GM12891 (cell line): ENCODE measurements at places on chromosomes 7 and 10.

DNA sequence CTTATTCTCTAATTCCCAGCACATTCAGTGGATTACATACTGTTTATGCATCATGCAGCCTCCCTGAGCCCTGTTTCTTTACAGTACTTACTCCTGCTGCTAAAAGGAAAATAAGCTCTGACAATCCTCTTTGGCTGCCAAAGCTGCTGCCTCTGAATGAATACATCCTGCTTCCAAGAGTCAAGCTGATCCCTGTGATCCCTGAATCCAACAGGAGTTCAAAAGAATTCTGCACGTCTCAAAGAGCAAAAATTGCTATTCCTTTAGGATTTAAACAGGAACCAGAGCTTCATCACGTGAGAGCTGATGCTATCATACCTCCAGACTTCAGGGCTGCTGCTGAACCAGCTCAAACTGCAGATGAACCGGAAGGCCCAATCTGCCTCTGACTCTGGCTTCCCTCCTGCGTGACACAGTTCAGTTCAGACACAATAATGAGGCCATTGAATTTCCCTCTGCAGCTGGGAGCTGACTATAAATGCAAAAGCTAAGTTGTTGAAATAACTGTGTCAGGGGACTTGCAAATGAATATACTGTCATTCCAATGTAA, 851.0 kb upstream of the PHF14 start:
- no peak for DNase-seq

DNA sequence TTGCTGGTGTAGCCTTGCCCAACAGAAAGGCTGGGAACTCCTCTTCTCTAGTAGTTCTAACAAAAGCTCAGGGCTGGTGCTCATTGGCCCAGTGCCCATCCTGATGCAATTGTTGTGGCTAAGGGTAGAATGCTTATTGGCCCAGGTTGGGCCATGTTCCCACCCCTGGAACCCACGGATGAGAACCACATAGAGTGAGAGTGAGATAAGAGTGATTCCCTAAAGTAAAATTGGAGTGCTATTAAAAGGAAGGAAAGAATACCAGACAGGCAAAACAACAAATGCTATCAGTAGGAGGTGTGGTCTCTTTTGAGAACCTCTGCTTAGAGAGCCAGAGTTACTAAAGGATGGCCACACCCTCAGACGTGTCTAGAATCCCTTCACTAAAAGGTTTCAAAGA, 49.2 kb downstream of the LGI1 start:
- DNase-seq: no peak

DNA sequence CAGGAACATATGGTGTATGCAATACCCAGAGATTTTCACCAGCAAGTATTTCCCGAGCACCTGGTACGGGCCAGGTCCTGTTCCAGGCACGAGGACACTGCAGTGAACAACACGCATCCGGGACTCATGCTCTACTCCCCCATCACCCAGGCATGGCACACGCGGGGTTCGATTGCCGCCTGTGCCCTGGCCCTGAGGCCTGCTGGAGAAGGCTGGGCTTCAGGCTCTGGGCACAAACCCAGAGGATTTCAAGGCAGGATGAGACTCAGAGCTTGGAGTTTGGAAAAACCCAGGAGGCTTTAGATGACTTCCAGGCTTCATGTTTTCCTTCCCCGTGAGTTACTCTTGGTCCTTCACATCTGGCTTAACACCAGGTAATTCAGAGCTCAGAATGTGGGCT, 143.5 kb downstream of the NEURL1 start:
- no peak for DNase-seq

GRCh38 chr10:127044186-127044585, 139.0 kb downstream of the DOCK1 start:
- DNase-seq: no peak

DNA sequence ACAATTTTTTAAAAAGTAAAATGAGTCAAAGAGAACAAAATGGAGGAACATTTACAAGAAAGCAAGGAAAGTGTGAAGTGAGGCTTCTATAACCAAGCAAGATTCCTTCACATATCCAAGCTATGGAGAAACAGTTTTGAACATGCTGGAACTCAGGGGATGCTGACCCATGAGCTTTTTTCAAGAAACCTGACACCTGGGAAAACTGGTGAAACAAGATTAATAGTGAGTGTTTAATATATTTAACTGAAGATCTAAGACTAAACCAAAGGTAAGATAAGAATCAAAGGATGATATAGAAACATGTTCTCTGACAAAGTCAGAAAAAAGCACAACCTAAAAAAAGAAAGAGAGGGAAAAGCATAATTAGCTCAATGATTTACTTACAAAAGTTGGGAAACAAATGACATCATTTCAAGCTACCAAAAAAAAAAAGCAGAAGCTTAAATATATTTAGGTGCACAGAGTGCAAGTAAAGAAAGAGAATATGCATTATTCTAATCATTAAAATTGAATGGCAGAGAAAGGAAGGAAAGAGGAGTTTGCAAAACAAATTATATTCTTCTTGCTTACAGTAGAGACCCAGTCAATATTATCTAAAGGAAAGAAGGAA, 24.9 kb downstream of the C7orf25 start:
- no peak for DNase-seq

DNA sequence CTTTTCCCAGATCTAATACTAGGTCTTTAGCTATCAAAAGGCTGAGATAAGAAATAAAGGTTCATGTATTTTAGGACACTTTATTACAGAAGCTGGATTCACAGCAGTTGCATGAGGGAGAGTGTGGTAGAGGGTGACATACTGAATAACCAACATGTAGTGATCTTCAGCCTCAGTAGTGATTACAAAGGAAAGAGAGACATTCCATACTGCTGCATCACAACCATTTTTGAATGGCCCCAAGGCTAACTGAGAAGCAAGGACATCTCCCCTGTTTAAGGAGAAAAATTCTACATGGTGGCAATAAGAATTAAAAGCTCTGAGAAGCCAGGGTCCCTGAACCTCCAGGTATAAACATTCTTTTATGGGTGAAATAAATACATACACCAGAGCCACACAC, 35.3 kb downstream of the COG5 start:
- DNase-seq: no peak

DNA sequence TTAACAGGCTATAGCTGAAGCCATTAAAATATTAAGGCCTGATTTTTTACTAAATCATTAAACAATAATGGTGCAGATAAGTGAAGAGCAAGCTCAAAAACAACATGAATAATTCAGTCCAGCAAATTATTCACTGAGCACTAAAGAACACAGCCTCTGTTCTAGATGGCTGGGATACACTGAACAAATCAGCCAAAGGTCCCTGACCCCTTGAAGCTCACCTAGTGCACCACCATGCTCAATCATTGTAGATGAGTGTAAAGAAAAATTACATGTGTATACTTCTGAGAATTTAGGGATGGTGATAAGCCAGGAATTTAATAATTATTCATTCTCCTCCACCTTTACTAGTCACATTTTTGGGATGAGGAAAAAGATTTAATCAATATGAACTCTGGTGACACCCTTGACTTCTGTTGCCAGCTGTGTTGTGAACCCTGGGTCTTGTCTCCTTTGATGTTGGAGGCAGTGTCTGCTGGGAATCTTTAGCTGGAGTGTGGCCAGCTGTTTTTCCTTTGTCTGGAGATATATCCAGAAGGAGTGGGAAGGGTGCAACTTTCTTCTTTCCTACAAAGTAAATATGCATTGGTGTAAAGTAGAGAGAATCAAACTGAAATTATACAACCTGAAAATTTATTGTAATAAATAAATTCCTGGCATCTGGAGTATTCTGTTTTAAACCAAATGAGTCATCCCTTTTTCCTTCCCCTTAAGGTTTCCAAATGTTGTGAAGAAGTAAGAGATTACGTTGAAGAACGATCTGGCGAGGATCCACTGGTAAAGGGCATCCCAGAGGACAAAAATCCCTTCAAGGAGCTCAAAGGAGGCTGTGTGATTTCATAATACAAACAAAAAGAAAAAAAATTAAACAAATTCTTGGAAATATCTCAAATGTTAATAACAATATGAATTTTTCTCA, 4.0 kb downstream of the GNGT1 start:
- no peak for DNase-seq

- DNase-seq: no peak
Observed at GRCh38 chr10:61341008-61341407, 112.2 kb downstream of the TMEM26 start.

GRCh38 chr10:110522365-110522988, 24.8 kb downstream of the DUSP5 start:
- DNase-seq: no peak

DNA sequence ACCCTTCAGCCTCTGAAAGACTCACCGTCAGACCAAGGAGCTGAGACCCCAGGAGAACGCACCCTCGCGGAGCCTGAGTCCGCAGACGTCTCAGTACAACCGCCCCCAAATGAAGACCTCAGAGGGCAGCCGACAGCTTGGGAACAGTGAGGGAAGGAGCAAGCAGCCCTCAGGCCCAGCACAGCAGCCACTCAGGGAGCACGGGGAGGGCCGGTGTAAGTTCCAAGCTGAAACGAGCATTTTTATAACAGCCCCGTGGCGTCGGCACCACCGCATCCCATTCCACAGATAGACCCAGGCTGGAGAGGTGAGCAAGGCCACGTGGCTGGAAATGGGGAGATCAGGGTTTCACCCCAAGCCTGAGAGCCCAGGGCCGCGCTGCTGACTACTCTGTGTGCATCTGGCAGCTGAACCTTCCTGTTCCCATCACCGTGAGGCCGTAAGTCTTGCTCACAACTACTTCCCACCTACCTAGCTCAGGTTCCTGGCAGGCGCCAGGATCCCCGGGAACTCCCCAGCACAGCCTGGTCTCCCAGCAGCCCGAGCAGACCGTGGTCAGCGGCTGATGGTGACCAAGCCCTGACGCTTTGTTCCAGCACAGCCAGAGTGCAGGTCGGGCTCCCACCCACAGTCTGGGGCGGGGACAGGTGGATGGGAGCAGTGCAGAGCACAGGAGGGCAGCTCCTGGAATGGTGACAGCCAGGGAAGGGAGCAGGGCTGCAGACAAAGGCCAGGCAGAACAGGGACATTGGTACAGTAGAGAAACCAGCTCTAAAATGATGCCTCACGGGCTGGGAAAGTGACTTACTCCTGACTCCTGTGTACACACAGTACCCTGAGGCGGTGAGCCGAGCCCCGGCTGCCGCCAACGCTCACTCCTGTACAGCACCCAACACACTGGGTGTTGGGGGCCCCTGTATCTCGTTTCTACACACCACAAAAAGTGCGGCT, 6.1 kb upstream of the NOM1 start:
- no peak for DNase-seq

GRCh38 chr10:85673270-85673669, 693.3 kb downstream of the GRID1 start:
- DNase-seq: no peak

GRCh38 chr10:28938745-28939144, 261.4 kb downstream of the BAMBI start:
- no peak for DNase-seq

GRCh38 chr7:3393862-3394261, 92.8 kb downstream of the SDK1 start:
- DNase-seq: no peak

GRCh38 chr7:158030566-158030965, 557.1 kb downstream of the PTPRN2 start:
- DNase-seq: no peak

DNA sequence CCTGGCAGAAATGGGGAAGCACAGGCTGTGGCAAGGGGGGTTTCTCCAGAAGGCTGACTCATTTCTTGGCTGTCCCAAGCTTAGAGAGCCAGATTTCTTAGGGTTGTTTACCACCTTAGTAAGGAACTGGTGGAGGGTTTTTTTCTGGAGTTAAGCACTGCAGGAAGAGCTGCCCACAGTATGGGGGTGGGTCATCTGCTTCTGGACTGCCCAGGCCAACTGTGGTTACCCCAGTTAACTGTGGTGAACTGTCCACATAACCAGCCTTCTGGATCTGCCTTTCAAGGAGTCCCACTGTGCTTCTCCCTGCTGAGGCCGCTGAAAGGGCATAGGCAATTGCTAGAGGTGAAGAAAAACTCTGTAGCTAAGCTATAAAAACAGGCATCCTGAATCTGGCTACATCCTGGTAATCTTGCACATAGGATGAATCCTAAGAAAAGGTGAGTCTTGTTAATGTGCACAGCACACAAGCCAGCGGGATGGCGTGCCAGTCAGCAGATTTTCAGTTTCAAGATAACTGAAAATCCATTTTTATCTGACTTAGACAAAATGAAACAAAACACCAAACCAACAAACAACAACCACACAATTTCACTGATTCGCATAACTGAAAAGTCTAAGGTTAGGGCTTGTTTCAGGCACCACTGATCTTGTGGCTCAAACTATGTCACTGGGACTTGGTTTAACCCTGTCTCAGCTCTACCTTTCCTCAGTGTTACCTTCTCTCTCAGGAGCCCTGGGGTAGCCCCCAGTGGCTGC, 21.6 kb upstream of the TSPAN33 start:
- peak; percentile 50 for DNase-seq

- DNase-seq: no peak
Observed at GRCh38 chr10:101011517-101012423, 12.2 kb downstream of the LZTS2 start.

- DNase-seq: no peak
Observed at GRCh38 chr7:114784746-114785145, 137.1 kb upstream of the MDFIC start.

DNA sequence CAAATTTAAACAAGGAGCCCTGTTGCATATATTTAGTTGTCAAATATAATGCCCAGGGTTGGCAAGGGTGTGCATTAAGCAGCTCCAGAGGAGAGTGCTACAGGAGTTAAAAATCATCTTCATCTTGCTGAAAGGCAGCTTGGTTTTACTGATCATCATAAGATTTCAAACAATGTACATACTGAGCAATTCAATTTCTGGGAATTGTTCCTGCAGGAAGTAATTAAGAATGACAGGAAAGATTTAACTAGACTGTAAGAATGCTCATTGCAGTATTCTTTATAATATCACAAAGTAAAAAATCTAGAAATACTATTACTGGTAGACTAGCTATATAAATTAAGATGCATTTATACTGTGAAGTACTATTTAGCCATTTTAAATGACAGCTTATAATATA, 153.6 kb downstream of the DYNC1I1 start:
- no peak for DNase-seq

- DNase-seq: no peak
Observed at GRCh38 chr7:2403718-2404648, 572 bp downstream of the CHST12 start.

DNA sequence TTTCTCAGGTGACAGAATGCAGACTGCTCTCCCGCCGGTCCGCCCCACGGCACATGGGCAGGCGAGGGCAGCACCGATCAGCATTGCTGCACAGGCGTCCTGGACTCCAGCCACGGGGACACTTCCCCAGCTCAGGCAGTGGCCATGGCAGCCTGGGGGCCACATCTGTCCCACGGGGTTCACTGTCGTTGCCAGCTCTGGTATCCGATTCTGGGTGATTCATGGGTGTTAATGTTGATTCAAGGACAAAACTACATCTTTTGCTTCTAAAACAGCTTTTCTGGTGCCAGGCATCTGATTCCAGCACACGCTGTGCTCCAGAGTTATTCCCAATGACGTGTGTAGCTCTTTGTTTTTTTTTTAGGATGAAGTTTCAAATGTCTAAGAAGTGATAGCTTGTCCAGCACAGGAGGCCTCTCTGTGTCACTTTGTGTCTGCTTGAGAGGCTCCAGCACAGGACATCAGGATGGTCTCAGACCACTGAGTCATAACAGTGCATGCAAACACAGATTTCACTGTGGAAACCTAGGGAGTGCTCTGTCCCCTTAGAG, 218.0 kb downstream of the WDR37 start:
- no peak for DNase-seq

GRCh38 chr7:8147760-8148463, 114.1 kb downstream of the ICA1 start:
- DNase-seq: no peak
